ENCODE measurements at places on chromosomes 2 and 18.

- peak; percentile 32 for DNase-seq
Measured at GRCh38 chr2:138827426-138828054, 47.4 kb upstream of the NXPH2 start.

DNA sequence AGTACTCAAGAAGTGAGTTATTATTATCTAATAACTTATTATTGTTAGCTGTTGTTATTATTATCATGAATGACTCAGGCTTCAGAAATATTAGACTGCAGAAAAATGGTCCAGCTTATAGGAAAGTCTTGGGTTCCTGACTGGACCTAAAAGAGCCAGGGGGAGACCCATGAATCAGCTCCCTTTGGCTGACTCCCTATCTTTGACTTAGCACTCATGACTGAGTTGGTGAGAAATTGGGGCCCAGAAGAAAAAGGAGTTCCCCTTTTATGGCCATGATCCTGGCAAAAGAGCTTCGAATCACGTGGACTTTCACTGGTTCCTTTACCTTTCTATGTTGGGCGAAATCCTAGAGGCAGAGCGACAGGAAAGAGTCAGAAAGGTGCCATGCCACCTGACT, 145.8 kb downstream of the MYO3B start:
- no peak for DNase-seq

DNA sequence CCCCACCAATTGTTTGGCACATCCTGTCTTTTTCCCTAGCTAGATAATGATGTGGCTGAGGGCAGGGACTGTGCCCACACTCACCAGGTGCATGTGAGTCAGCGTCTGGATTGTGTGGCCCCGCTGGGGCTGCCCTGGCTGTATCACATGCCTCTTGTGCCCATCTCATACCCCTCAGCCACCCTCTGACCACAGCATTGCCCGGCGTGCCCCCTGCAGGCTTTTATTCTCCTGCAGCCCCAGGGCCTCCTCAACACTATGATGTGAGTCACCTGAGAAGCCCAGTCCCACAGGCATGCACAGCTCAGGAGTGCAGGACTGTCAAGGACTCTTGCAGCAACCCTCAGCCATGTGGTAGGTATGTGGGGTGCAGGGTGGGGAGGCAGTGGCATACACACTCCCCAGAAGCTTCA, 14.8 kb upstream of the STEAP3 start:
- no peak for DNase-seq

GRCh38 chr18:76667603-76668002, 154.8 kb upstream of the ZNF236 start:
- no peak for DNase-seq

- no peak for DNase-seq
Measured at GRCh38 chr18:13139885-13140450, 78.6 kb upstream of the LDLRAD4 start.

DNA sequence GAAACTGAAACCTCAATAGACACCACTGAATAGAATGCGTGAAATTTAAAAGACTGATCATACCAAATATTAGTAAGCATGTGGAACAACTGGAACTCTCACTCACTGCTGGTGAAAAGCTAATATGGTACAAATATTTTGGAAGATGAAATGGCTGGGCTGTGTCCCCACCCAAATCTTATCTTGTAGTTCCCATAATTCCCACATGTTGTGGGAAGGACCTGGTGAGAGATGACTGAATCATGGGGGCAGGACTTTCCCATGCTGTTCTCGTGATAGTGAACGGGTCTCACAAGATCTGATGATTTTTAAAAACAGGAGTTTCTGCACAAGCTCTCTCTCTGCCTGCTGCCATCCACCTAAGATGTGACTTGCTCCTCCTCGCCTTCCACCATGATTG, 32.0 kb upstream of the MYCN start:
- DNase-seq, result no peak

DNA sequence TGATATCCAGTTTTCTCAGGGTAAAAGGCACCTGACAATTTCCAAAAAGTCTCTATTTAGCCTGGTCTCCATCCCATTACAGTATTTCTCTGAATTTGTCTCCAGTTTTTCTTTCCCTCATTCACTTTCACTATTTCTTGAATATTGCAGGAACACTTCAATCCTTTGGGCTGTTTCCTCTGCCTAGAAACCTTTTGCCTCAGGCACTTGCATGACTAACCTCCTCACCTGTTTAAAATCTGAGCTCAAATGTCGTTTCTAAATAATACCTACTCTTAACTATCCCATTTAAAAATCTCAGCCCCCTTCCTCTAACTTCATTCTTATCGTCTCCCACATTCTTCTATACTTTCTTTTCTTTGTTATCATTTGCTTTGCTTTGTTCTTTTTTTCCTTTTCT, 9.0 kb downstream of the SCN2A start:
- no peak for DNase-seq

DNA sequence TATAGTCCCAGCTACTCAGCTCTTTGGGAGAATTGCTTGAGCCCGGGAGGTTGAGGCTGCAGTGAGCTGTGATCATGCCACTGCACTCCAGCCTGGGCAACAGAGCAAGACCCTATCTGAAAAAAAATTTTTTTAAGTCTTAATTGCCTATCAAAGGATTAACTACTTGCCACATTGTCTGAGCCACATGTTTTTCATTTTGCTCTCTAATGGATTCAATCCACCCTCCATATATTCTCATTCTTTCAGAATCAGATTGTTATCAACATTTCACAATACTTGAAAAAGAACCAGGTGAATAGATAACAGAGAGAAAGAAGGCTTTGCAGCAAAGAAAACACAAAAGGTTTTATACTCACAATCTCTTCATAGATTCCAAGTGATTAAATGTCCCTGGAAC, 61.0 kb downstream of the PXDN start:
- DNase-seq, result no peak

- no peak for DNase-seq
Measured at GRCh38 chr18:48560491-48560890, 21.7 kb downstream of the CTIF start.

DNA sequence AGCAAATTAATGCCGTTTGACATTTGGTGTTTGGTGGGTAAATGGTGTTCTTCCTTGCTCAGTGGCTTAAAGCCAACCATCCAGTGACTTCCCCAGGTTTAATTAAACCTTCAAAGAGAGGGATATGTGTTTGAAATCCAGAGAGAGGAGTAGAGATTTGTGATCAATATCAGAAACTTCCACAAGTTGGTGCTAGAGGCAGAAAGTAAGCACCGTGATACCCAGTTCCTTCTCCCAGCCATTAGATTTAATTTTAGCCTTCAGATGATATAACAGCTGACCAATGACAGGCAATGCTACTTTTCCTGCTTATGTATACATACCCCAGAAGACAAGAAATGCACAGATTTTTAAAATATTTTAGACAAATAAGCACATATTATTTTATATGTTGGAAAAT, 398.5 kb downstream of the CDH2 start:
- DNase-seq, result no peak

DNA sequence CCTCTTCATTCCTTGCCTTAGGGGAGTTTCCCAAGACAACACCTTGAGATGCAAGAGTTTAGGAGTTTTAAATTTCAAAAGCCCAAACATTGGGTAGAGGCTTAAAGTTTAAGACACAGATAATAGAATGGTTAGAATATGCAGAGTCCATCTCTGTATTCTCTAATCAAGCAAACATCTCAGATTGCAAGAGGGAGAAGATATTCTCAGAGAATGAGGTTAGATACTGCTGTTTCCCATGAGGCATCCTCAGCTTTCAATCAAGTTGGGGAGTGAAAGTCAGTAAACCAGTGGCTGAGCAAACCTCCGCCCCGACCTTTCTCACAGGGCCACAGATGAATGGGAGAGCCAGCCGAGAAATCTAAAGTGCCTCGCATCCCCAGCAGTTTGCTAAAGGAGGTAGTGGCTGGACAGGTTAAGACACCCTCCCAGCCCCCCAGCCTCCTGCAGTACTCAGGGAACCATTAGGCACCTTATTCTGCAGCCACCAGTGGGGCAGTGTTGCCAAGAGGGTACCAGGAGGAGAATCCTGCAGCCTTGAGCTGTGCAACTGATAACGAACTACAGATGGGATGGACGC, 30.0 kb downstream of the FBXO36 start:
- no peak for DNase-seq
